ENCODE measurements at places on chromosomes 16 and 17. TPM values are rescaled to one million over a fixed set of nuclear protein-coding genes. Genes with fewer than 3 reads are reported as not detected.

DNA sequence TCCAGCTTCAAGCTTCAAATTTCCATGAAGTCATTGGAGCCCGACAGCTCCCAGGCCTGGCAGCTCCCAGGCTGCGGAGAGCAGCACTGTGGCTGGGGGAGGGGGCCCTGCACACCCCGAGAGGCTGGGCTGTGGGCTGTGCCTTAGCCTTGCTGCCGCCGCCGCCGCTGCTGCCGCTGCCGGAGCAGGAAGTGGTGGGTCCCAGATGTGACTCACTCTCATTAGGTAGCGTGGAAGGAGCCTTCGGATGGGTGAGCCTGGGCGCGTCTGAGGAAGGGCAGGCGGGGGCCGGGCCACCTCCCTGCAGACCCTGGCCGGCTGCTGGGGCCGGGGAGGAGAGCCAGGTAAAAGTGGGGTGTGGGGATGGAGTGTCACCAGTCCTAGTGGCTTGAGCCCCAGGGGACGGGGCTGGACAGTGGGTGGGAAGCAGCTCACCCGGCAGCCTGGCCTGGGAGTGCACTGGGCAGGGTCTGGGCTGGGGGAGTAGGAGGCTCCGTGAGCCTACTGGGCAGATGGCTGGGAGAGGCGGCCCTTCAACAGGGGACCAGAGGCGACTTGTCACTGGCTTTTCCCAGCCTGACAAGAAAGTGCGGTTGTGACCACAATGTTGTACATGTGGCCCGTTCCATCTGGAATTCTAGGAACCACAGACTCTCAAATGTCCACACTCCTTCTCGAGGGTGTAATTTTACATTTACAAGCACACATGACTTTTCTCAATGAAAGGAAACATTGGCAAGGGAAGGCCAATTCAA lies at the start of gene ADCY7:
TSS of gene ADCY7 (plus strand) at position 215 of the 755 bp plus-strand sequence. CDS start 21,629 bp downstream, outside the sequence.
- H3K36me3 ChIP-seq = peaks cover 9% of the 10 kb centered on the region
- H3K4me1 ChIP-seq = peaks cover 70% of the 10 kb centered on the region
- DNase-seq = peak; percentile 83
- H3K27me3 ChIP-seq = no peaks in the 10 kb centered on the region
- peak within 1 kb of the TSS; percentile 94 for H3K27ac ChIP-seq

- no peak for DNase-seq
- H3K27me3 ChIP-seq = peaks cover 13% of the 10 kb centered on the region
- peaks cover 6% of the 10 kb centered on the region for H3K4me1 ChIP-seq
- H3K4me3 ChIP-seq = no peak overlapping the region
- H3K27ac ChIP-seq = no peak overlapping the region
- H3K36me3 ChIP-seq = no peaks in the 10 kb centered on the region
Observed at GRCh38 chr16:24674877-24675276, 54.6 kb upstream of the TNRC6A start.

GRCh38 chr16:87541147-87541871 lies 48.5 kb upstream of the ZCCHC14 start:
- H3K27me3 ChIP-seq = peaks cover 34% of the 10 kb centered on the region
- no peaks in the 10 kb centered on the region for H3K36me3 ChIP-seq
- DNase-seq = no peak
- H3K27ac ChIP-seq = no peak overlapping the region
- no peak overlapping the region for H3K4me3 ChIP-seq

DNA sequence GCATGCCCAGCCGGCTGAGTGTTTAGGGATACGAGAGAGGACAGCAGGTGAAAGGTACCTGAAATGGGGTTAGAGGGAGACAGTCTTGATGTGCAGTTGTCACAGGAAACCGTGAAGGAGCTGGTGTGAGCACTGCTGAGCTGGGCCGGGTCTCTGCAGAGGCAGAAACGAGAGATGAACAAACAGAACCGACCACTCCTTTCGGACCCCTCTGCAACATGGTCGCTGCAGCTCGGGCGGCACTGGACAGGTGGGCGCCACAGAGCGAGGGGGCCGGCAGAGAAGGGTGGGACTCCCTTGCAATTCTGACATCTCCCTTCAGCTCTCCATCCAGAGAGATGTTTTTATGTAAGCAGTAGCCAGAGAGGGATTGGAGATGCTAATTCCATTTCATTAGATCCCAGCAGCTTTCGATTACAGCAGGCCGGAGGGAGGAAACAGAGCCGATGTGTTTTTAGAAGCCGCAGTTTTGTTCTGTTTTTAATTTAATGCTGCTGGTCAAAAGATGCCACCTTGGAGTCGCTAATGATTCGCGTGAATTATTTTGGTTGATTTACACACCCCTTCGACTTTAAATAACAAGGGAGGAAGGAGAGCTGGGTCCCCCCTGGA lies 86.3 kb upstream of the RPL38 start:
- H3K27me3 ChIP-seq = peaks cover 19% of the 10 kb centered on the region
- no peaks in the 10 kb centered on the region for H3K36me3 ChIP-seq
- H3K4me1 ChIP-seq = no peaks in the 10 kb centered on the region
- no peak overlapping the region for H3K4me3 ChIP-seq
- H3K27ac ChIP-seq = no peak overlapping the region

DNA sequence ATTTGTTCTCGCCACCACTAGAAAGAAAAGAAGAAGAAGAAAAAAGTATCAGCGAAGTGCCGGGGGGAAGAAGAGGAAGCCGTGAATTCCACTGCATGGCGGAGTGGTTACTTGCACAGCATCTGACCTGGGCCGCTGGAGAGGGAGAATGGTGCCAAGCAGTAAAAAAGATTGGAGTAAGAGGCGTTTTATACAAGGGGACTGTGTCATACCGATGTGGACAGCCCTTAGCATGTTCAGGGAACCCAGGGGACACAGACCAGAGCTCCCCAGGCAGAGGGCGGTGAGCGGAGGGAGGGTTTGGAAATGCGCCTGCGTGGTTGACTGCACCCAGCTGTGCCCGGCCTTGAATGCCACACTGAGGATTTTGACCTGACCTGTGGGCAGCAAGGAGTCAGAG lies 52.8 kb downstream of the PLXDC1 start:
- peaks cover 44% of the 10 kb centered on the region for H3K4me1 ChIP-seq
- H3K27ac ChIP-seq = peak overlapping the region; percentile 11
- no peaks in the 10 kb centered on the region for H3K27me3 ChIP-seq
- H3K4me3 ChIP-seq = no peak overlapping the region
- no peak for DNase-seq

C17orf78 gene
- total RNA-seq = not detected

KIFC3 gene
- total RNA-seq = 1.1 TPM

ZG16B gene
- 8.1 TPM for total RNA-seq

- H3K36me3 ChIP-seq = no peaks in the 10 kb centered on the region
- H3K4me1 ChIP-seq = peaks cover 1% of the 10 kb centered on the region
- no peak overlapping the region for H3K27ac ChIP-seq
- H3K4me3 ChIP-seq = no peak overlapping the region
Observed at GRCh38 chr17:39933912-39934311, 6.4 kb downstream of the LRRC3C start.

RANBP10 gene
- 23.2 TPM for total RNA-seq

DNA sequence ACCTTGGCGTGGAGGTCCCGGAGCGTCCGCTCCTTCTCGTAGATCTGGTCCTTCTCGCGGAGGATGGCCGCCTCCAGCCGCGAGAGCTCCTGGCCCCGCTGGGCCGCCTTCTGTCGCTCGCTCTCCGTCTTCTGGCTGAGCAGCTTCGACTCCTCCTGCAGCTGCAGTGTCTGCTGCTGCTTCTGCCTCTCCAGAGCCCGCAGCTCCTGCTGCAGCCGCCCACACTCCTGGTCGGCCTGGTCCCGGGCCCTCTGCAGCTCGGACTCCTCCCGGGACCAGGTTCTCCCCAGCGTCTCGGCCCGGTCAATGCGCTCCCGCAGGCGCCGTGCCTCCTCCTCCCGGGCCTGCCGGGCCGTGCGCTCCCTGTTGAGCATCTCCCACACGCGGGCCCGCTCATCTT lies 7.6 kb downstream of the CDK3 start:
- H3K27me3 ChIP-seq = no peaks in the 10 kb centered on the region
- no peak overlapping the region for H3K27ac ChIP-seq
- H3K4me3 ChIP-seq = no peak overlapping the region
- peaks cover 5% of the 10 kb centered on the region for H3K4me1 ChIP-seq
- DNase-seq = no peak

KRT39 gene
- total RNA-seq = not detected
